Putamen (tissue), 1 donor: ENCODE measurements at places on chromosomes 3 and 15.
A peak's percentile ranks its signal among the peaks of the same experiment; 100 is the strongest.

GRCh38 chr3:48400824-48401433, 28.9 kb downstream of the FBXW12 start:
- no peak for DNase-seq

- DNase-seq = no peak
Measured at GRCh38 chr3:49512781-49513355, 41.4 kb upstream of the BSN start.

GRCh38 chr15:65177901-65178300, 7.2 kb downstream of the CLPX start:
- no peak for DNase-seq

DNA sequence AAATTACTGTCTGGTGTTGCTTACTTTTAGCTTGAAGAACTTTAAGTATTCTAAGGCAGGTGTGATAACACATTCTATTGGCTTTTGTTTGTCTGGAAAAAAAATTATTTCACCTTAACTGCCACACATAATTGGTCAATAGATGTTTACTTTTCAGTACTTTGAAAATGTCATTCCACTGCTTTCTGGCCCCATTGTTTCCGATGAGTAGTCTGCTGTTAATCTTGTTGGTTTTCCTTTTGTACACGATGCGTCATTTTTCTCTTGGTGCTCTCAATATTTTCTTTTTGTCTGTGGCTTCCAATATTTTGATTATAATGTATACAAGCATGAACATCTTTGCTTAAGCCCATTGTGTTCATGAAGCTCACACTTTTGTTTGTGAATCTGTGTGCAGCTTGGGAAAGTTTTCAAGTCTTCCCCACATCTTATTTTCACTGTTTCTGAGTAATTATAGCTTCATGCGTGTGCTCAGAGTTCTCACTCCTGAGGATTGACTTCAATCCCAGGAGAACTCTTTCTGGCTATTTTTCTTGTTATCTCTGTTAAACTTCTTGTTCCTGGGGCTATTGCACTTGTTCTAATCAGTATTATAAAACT, 664.7 kb downstream of the IGSF11 start:
- DNase-seq = no peak

GRCh38 chr3:150756491-150757059, 6.4 kb downstream of the SIAH2 start:
- DNase-seq = no peak

DNA sequence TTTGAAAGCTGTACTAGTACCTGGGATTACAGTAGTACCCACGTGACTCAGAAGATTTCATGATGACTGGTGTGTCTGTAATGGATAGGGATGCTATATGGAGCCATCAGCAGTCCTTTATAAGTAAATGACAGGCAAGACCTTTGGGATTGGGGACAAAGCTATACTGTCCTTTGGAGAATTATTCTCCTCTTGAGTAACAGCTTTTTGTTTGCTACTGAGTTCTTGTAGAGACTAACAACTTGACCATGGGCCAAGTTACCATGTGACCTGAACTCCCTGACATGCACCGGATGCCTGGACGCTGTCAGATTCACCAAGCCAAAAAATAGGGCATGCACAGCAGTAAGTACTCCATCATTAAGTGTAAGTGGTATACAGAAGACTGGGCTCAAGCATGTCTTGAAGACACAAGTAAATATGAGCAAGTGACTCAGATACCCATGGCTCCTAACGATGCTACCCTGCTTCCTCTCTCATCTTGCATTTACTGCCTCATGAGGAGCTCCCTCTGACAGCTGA, 12.9 kb downstream of the SEC11A start:
- DNase-seq = peak; percentile 50

- DNase-seq = no peak
Measured at GRCh38 chr15:48501208-48501607, 144.3 kb downstream of the FBN1 start.

DNA sequence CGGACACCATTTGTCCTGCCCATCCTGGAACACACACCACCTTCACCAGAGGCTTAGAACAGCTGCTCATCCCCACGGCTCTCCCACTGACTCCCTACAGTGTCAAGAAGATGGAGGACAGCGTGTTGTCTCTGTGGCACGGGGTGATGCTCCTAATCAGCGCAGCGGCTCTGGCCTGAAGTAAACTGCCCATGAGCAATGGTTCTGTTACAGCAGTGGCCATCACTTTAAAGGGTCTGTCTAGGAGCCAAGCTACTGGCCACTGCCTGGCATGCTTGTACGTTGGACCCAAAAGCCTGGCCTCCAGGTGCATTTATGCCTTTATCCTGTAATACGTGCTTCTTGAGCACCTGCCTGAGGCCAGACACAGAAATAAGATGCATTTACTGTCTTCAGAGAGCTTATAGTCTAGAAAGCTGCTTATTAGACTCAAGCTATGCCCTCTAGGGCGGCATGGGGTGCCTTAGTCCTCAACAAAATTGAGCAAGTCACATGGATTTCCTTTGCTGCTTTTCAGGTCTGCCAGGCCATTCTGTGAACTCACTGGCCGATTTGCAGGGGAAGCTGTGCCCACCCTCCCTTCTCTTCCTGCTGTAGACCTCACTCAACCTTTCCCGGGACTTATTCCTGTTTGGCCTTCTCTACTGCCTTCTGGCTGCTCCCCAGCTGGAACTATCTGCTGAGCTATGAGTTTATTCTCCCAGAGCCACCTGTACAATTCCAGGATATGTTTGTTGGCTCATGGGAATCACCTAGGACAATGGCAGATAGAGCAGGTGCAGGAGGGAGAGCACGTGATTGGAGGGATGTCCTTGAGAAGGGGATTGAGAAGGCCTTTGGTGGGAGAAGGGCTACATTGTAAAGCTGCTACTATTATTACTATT, 51.9 kb downstream of the STARD5 start:
- DNase-seq = no peak

DNA sequence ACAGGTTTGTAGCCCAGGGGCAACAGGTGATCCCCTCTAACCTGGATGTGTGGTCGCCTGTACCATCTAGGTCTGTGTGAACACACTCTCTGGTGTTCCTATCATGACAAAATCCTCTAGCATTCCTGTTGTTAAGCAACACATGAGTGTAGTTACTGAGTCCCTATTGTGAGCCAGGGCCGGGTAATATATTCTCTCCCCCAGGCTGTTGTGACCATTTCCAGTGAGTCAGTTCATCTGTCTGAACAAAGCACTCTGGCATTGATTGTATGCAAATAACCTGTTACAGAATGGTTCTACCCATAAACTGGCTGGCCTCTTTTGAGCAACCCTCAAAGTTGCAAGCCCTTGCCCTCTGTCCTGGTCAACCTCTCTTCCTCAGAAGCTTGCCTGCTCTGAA, 2.6 kb upstream of the FLNB start:
- DNase-seq = no peak

DNA sequence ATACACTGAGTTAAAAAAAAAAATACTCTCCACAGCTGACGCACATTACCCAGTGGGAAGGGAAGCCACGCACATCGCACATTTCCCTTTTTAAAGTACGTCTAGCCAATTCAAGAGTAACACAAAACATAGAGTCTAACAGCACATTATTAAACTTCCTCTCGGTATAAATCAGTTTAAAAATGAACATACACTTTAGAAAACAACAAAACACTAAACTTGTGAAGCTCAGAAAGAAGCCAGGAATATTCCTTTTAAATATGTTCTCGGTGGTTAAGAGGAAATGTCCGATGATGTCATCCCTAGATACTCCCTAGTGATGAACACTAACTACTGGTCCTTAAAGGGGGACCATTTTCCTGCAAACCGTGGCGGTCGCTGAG, 721 bp downstream of the MYEF2 start:
- peak; percentile 34 for DNase-seq

GRCh38 chr3:68017069-68017468, 362.7 kb upstream of the SUCLG2 start:
- DNase-seq = no peak

- peak; percentile 96 for DNase-seq
Measured at GRCh38 chr3:107522510-107523288, at the start of gene BBX. Gene BBX, plus strand, starts transcription at chr3:107522962. Its CDS starts 187,499 bp downstream, at chr3:107710461.

DNA sequence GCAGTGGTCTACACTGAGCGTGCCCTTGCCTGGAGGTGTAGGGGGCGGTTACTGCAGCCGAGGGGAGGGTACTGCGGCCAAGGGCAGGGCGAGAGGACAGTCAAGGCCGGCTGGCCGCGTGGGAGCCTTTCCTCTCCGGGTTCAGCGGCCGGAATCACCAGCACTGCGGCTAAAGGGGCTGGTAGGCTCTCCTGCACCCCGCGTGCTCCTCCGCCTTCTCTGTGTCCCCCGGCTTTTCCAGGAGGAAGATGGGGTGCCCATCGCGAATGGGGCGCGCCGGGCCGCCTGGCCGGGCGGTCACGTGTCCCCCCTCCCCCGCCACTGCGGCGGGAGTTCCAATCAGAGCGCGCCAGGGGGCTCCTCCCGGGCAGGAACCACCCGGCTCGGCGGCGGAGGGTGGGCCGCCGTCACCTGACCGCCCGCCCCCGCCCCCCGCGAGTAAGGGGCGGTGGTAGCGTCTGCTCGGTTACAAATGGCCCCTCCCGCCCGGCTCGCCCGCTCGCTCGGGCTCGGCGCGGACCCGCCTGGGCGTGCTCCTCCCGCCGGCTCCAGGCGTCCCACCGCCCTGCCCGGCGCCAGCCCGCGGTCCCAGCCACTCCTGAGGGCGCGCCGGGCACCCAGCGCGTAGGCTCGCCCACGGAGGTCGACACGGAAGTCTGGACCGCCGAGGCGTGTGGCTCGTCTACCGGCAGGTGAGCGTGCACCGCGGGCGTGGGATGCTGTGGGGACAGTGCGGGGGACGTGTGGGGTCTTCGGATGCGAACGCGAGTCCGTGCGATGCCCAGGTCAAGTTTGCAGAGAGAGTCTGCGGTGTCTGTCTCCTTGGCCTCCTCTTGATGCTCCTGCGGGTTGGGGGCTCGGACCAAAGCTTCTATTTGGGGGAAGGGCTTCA, 242.6 kb upstream of the TOPAZ1 start:
- peak; percentile 80 for DNase-seq

DNA sequence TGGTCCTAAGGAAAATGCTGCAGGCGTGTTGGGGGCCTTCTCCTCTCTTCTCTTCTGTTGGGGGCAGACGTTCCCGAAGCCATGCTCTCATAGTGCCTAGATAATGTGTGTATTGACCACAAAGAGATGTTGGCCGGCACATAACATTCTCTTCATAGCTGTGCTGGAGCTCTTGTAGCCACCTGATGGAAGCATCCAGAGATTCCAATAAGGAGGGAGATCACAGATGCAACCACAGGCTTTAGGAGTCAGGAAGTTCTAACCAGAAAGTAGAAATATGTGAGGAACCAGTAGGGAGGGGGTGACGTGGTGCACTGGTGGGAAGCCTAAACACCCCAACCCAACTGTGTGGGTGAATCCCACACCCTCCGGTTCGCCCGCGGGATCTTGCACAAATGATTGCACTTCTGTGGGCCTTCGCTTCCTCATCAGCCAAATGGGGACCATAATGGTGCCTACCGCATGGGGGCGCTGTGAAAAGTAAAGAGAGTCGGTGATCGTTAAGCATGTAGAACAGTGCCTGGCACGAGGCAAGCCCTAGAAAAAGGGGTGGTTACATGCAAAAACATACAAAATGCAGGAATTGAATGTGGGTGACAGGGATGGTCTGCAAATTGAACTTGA, 87.8 kb downstream of the TOP2B start:
- no peak for DNase-seq

- no peak for DNase-seq
Measured at GRCh38 chr15:52105846-52106245, 6.7 kb downstream of the BCL2L10 start.

DNA sequence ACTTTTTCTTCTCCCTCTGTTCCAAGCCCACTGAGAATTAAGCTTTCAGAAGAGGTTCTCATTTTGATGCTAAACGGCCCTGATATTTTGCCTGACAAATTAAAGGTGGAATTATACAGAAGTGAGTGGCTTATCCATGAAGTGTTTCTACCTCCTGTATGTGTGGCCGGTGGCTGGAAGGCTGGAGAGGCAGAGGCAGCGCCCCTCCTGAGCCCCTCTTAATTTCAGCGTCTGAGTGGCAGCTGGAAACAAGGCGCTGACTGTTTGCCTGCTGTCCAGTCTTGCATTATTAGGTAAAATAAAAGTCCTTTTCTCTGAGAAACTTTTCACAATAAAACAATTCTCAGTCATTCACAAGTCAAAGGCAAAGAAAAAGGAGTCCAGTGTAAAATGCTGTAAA, 685.7 kb downstream of the MCTP2 start:
- no peak for DNase-seq

DNA sequence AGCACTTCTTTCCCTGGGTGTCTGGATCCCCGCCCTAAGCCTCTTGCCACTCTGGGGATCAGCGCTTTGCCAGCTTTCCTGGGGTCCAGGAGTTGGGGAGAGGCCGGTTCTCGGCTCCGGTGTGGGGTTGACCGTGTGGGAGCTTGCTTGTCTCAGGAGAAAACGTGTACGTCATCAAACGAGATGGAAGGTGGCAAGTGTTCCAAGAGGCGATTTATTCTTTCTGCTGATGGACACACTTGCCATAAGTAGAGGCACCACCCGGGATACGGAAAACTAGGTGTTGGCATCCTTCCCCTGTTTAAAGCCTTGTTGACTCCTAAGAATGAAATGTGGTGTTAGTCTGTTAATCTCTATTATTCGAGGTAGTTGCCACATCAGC, 295 bp downstream of the ZWILCH start:
- DNase-seq = no peak

DNA sequence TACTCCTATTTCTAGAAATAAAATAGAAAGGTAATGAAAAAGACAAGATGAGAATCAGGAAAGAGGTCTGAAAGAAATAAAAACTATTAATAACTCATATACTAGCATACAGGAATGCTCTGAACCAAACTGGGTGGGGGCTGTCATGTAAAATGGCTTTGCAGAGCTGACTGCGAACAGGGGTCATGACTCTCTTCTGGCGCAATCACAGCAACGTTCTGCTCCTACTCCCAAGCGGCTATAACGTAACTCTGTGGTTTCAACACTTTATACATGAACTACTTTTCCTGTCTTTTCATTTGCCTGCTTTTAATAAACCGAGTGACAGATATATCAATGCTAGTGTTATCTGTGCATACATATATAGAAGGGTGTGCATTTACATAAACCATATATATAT, 116.7 kb downstream of the DLG1 start:
- DNase-seq = no peak

DNA sequence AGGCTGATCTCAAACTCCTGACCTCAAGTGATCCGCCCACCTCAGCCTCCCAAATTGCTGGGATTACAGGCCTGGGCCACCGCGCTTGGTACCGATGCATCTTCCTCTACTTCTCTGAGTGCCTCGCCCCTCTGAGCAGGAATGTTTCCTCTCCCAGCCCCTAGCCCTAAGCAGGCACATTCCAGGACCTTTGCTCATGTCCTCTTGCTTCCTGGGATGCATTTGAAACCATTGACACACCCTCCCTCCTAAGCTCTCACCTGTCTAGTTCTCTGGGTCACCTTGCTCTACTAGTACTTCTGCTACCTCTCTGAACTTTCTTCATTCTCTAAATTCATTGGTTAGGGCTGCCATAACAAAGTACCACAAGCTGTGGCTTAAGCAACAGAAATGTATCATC, 17.9 kb upstream of the UACA start:
- DNase-seq = no peak

- DNase-seq = no peak
Measured at GRCh38 chr3:18987862-18988447, 160.4 kb upstream of the KCNH8 start.

DNA sequence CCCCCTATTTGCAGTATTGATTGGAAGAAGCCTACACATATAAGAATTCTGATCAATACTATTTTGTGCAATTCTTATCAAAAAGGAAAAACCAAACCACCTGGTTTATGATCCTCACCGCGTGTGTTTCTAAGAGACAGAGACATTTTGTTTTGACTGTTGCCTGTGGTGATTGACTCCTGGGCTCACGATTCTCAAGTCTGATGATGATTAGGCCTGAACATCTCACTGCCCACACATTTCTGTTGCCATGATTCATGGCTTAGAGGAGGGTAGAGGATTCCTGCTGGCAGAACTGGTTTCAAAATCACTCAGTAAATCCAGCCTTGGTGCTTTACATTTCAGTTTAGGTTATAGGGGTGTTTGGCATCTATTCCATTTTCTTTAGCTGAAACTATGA, 88.3 kb upstream of the UBE3A start:
- peak; percentile 55 for DNase-seq
